ENCODE measurements at places on chromosomes 5 and 9.

GRCh38 chr5:76941442-76941841, 11.4 kb upstream of the CRHBP start:
- DNase-seq: no peak

- no peak for DNase-seq
These were observed 155.0 kb upstream of the CLINT1 start for GRCh38 chr5:158013939-158014338.

GRCh38 chr9:101200852-101201251, 172.3 kb downstream of the PLPPR1 start:
- no peak for DNase-seq

- DNase-seq: no peak
These were observed 6.5 kb downstream of the IL7R start for GRCh38 chr5:35863159-35863558.

GRCh38 chr5:138489683-138490061, 24.4 kb downstream of the EGR1 start:
- no peak for DNase-seq

- no peak for DNase-seq
These were observed 59.2 kb downstream of the MEGF9 start for GRCh38 chr9:120655005-120655622.

DNA sequence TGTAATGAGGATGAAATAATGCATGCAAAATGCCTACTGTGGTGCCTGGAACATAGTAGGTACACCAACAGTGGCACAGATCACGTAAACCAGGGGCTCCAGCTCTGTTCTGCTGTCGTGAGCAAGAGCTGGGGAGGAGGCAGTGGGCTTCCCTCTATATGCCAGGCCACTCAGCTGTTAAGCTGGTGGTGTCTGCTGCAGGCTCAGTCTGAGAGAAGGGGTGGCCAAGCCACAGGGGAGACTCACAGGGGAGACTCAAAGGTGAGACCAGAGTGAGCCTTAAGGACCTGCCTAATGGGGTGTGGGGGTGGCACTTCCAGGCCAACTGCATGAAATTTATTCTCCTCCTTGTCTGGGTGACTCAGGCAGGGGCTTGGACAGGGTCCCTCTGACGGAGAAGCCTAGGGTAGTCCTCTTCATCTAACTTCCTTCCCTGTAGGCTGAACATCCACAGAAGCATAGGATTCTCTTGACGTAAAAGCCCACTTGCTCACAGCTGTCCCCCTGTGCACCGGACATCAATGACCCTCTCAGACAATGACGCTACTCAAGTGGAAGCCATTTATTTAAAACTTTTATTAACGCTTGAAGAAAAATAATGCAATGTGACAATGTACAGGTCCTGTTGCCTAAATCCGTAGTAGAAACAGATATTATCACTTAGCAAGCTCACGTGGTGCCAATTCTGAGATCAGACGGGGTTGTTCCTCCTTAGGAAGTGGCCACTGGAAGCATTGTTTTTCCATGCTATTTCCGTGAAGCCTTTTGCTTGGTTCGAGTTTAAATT, 13.9 kb downstream of the STC2 start:
- DNase-seq: no peak

DNA sequence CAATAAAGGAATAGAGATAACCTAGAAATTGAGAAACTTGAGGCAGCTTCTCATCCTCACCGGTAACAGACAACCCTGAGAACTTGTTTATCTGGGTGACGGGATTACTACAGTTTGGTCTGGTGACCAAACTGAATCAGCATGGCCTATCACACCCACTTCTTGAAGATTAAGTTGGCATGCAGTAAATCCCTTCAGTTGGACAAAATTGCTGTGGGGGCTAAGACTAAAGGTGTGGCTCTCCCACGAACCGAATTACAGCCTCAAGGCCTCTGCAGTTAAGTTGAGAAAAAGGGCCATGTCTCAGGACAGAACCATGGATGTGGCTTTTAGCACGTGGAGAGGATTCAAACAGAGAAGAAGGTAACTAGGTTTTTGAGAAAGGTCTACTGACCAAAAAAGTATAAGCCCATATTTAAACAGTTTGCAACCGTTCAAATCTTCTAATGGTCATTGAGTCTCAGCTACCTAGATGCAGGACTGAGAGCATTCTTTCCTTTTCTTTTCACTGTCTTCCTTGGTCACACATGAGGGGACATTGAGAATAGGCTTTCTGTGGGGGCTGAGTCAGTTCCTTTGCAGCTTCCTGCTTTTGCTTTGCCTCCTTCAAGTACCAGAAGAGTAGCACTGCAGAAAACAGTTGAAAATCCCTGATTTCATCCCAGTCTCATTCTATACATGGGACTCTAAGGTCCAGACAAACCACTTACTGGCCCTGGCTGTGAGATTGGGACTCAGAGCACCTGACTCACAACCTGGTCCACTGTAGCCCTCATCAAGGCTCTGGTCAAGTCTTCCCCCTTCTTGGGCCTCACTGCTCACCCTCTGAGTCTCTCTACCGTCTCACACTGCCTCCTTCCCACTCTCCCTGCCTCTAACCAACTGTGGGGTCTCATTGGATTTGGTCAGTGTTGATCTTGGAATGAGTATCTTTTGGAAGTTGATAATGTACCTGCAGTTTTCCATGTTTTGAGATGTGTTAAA, 30.9 kb downstream of the PDE6A start:
- DNase-seq: peak; percentile 63

- DNase-seq: no peak
These were observed 10.8 kb downstream of the KIF24 start for GRCh38 chr9:34318163-34318790.

DNA sequence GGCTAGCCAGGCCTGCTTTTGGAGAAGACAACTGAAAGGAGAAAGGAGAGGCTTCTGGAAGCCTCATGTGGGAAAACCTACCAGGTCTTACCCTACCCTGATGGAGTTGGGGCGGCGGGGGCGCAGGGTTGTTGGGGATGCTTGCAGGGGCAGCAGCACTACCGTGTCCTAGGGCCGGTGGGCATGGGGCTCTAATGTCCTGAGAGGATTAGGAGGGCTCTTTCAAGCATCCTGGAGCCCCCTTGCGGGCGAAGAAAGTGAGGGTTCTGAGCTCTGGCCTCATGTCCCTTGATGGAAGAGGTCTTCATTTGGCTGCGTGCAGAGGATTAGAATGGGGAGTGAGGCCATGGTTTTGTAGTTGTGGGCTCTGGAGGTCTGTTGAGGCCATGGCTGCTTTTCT, 86.9 kb upstream of the PITX1 start:
- no peak for DNase-seq

DNA sequence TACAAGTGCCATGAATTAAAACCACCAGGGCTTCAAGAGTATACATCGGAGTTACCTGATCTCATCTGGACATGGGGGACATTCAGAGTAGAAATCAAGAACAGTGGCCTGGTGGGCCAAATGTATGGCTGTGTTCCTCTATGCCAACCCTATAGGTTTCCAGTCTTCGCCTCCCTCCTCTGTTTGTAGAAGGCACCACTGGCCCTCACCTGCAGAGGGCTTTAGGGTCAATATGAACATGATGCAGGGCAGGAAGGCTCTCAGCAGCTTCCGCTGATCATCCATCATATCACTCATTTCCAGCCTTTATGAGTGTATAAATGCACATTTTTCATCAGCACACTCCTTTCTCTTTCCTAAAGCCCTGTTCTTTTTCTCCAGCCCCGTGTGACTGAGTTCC, 555.5 kb upstream of the BRINP1 start:
- no peak for DNase-seq

DNA sequence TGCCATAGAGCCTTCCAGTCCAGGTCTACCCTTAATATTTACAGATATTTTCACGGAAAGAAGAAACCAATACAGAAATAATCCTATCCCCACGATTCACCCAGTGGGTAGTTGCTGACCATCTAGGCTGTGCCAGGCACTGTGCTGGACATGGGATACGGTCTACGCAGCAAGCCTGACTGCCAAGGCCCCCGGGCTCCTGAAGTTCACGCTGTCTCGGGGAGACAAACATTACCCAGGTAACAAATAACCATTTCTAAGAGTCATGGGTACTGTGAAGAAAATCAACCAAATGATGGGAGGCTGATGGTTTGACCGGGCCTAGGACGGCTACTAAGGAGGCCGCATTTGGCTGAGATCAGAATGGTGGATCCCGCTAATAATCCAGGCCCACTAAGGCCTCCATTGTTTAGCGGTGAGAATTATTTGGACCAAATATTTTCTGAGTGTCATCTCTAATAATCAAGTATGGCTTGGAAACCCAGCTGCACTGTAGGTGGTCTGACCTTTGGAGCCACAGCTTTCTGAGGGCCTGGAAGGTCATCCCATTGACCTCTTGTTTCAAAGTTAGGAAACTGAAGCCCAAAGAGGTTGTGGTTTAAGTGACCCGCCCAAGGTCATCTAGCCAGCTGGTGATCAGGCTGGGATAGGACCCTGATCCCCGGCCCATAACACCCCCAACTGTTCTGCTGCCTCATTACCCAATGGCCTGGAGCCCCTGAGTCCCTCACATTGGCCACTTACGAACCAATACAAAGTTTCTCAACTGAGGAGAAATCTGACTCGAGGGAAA, 82.4 kb downstream of the AK8 start:
- no peak for DNase-seq

GRCh38 chr5:169716287-169716686, 79.2 kb downstream of the DOCK2 start:
- DNase-seq: peak; percentile 57

DNA sequence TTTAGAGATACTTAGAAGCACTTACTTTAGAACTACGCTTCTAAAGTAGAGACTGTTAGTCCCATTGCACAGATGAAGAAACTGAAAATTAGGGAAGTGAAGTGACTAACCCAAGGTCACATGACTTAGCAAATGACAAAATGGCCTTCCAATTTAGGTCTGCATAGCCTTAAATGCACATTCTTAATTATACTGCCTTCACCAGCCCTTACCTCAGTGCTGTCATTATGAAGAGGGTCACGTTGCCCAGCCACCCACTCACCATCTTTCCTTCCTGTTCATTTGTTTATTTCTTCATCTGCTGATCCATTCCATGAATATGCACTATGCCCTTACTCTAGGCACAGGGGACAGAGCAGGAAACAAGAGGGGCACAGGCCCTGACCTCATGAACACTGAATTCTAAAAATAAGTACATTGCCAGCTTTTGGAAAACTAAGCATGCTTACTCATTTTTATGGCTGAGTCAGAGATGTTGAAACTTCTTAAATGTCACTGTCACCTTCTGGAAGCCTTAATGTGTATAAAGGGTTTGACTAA, 8.6 kb downstream of the HAVCR2 start:
- peak; percentile 60 for DNase-seq

DNA sequence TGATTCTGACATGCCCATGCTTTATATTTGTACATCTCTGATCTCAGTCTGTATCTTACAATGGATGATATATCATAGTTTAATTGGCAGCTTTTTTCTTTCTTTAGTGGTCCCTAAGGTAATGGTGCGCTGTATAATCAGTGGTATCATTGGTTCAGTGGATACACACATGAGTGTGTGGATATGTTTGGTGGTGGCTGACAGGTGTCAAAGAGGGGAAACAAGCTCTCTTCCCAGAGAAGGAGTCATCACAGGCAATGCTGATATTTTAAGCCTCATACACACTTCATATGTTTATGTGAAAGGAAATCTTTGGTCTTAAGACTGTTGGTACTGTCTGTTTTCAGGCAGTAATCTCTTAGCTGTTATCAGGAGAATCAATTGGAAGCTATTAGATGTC, 52.1 kb upstream of the KIAA1958 start:
- no peak for DNase-seq

- DNase-seq: no peak
These were observed 12.2 kb upstream of the ALDH1B1 start for GRCh38 chr9:38380230-38380871.

DNA sequence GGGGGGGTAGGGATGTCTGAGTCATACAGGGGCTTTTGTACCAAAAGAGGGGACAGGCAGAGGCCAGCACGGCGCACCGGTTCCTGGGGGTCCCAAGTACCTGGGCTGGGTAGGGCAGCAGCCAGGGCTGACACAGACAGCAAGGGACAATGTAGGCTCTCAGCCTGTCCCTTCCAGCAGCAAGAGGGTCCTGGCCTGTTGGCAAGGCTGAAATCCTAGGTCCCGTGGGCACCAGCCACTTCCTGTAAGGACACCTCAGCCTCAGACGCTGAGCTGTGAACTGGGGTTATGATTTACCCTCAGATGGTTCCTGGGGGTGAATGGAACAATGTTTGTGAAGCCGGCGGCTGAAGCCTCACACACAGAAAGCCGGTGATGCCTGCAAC, 41.3 kb downstream of the NACC2 start:
- no peak for DNase-seq

DNA sequence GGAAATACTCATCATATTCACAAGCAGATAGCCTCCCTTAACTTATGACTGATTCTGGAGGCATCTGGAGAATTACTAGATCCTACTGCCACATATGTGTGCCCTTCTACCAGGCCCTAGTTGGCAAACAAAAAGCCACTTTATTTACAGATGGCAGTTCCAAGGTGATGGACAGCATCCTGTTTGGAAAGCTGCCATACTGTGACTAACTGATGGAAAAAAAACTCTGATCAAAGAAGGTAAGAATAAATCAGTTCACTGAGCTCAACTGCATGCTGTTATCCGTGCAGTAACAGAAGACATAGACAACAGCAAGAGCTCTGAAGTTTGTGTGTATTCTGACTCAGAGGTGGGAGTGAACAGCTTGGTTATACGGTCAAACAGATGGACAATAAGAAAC, 279.8 kb upstream of the POU5F2 start:
- DNase-seq: peak; percentile 77

- peak; percentile 83 for DNase-seq
These were observed 58.5 kb downstream of the ZNF462 start for GRCh38 chr9:106921341-106921899.

GRCh38 chr9:37100327-37100726, 20.0 kb upstream of the ZCCHC7 start:
- DNase-seq: peak; percentile 20

- DNase-seq: no peak
These were observed 57.4 kb downstream of the SCAI start for GRCh38 chr9:125085703-125086477.

- no peak for DNase-seq
These were observed 27.9 kb upstream of the GALNT10 start for GRCh38 chr5:154162539-154163151.

DNA sequence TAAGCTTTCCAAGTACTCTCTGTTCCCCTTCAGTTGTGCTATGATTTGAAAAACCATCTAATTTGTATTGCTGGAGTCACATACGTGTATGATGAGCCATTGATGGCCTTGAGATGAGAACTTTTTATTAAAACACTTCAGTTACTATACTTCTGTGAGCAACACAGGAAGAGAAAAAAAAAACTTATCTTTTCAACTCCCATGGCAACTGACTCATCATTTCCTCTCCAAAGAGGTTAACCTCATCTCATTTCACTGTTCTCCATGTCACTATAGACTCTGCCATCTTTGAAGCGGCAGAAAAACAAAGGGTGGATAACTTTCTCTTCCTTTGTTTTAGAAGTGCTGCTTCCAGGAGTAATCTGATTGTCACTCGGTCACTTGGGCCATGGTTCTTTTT, 104.3 kb upstream of the PCSK1 start:
- DNase-seq: no peak

DNA sequence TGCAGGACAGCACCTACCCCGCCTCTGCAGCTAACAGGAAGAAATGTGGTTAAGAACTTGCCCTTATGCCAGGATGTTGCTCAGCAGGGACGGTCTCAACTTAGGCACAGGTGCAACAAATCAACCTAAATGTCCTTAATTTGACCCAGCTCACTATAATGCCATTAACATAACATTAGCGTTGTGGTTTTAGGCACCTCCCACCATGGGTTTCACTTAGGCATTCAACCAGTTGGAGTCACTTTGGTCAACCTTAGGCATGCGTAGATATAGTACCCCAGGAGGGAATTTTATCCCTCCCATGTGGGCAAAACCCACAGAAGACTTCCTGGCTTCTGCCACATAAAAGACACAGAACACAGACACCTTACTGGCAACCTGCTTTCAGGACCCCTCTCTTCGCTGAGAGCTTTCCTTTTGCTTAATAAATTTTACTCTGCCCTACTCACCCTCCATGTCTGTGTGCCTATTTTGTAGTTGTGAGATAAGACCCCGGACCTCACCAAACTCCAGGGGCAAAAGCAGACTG, 8.7 kb upstream of the ERAP1 start:
- DNase-seq: no peak
